Activated naive CD4-positive, alpha-beta T cell treated with anti-CD3 and anti-CD28 coated beads for 36 hours (primary cell): ENCODE measurements at places on chromosomes 1 and 21.

DNA sequence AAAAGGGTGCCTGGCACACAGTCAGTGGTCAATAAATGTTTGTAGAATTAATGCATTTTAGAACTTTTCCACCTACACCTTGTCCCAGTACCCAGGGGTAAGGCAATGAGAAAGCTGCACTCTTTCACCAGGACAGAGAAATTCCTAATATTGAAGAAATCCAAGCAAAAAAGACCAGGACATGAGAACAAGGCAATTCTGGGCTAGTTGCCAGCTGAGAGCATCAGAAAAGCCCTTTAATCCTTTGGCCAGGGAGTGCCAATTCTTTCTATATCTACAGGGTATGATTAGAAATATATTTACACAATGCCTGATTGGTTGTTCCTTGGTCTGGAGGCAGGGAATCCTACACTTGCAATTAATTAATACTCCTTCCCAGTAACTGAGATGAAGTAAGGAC, 492.4 kb upstream of the NFIA start:
- no peak for DNase-seq

DNA sequence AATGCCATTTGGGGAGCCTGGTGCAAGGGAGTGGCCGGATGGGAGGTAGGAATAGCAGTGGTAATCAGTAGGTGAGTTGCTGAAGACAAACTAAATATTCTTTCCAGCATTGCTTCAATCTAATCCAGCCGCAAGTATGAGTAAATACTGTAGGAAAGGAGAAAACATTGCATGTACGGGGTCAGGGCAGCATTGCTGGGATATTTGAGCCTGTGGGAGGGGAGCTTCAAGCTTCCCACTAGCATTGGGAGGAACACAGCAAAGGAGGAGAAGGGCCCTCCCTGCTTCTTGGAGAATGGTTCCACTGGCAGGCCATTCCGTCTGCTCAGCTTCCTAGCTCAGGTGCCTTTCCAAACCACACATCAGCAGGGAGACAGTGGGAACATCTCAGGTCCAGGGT, 15.2 kb downstream of the CAPN2 start:
- no peak for DNase-seq

DNA sequence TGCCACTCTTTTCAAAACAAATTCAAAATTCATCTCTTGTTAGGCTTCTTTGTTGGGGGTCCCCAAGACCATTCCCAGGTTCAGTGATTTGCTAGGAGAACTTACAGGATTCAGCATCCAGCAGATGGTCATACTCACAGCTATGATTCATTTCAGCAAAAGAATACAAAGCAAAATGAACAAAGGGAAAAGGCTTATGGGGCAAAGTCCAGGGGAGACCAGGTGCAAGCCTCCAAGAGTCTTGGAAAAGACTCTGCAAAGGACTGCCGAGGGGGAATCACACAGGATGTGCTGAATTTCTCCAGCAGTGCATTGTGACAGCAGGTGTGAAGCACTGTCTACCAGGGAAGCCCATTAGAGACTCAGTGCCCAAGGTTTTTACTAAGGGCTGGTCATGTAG, 7.3 kb downstream of the TRAF5 start:
- DNase-seq: no peak

DNA sequence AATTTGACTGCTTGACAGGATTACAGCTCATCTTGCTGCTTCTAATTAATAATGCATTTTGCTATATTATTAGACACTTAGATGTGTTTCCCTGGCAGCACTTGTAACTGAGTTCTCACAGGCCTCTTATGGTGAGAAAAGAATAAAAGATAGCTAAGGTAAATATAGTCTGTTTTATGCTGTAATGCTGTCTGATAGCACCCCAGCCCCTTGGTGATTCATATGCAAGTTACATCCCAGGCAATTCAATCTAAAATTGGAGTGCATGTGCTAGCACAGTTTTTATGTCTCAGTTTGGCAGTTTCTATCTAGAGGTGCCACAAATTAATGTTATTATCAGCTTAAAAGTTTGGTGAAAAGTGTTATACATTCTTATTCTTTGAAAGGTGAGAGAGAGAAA, 42.2 kb downstream of the RGS13 start:
- DNase-seq: no peak

DNA sequence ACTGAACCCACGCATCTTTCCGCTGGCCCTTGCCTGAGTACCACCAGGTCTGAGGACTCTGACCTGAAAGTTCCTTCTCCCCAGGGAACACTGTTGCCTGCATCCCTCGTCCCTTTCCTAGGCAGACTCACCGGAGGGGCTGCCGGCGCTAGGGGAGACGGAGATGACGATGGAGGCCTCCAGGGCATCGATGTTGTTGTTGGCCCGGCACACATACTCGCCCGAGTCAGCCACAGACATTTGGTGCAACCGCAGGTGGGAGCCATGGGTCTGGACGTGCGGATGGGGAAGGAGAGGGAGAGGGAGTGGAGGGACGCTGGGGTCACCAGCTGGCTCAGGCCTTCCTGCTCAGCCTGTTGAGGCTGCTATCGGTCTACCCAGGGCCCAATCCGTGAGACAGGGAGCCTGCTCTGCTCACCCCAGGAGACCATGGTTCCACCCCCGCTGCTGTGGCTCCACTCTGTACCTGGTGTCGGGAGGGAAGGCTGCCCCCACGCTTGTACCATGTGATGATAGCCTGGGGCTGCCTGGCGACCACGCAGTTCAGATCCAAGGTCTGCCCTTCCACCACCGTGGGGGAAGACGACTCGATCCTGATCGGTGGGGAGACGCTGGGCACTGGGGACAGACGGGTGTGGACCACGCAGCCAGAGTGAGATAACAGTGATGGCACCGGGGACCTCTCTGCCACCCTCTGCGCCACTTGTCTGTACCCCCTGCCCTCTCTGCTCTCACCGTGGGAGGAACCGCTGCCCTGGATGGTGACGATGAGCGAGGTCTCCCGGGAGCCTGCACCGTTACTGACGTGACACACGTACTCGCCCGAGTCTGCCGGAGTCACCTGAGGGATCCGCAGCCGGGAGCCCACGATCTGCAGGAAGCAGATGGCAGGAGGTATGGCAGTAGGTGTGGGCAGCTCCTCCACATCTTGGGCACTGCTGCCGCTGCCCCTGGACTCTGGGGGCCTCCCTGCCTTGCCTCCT, 35.4 kb downstream of the LDLRAD2 start:
- DNase-seq: no peak

- DNase-seq: no peak
Observed at GRCh38 chr1:84373436-84374141, 24.7 kb upstream of the DNASE2B start.

DNA sequence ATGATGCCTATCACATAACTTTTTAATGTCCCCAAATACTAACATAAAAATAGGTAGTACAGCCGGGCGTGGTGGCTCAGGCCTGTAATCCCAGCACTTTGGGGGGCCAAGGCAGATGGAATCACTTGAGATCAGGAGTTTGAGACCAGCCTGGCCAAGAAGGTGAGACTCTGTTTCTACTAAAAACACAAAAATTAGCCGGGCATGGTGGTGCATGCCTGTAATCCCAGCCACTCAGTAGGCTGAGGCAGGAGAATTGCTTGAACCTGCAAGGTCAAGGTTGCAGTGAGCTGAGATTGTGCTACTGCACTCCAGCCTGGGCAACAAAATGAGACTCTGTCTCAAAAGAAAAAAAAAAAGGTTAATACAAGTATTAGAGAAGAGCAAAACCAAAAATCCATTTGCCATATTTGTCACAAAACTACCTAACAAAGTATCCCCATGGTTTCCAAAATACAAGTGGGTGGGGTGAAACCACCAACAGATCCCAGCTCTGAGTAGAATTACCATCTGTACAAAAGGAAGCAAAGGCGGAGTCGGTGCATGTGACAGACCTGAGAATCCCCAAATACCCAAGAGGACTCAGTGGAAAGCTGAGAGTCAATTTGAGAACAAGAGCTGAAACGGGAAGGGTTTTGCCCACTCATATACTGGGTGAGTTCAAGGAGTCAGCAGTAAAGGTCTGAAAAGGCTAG, 113.2 kb downstream of the TOMM20 start:
- DNase-seq: peak; percentile 89

DNA sequence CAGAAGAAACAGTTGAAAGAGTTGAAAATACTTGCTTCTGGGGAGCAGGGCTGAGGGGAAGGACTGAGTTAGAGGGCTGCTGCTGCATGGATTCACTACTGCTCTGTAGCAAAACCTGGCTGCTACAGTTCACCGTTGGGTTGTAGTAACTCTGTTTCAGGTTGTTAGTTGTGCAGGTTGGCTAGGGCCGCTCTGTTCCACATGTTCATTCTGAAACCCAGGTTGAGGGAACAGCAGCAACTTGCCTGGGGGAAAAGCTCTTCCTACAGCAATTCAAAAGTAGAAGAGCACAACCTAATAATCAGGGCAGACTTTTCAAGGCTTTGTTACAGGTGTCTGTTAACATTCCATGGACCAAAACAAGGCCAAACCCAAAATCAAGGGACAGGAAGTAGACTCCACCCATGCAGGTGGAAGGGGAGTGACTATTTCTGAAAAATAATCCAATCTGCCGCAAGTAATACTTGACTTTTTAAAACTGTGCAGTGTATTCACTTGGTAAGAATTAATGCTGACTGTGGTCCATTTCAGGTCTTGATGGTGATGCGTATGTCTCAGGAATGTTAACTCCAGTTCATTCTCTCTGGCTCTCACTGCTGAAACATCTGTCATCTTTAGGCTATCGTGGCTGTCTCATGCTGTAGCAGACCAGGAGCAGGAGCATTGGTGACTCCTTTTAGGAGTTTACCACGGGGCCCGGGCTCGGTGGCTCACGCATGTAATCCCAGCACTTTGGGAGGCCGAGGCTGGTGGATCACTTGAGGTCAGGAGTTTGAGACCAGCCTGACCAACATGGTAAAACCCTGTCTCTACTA, 5.1 kb upstream of the PARK7 start:
- DNase-seq: no peak

DNA sequence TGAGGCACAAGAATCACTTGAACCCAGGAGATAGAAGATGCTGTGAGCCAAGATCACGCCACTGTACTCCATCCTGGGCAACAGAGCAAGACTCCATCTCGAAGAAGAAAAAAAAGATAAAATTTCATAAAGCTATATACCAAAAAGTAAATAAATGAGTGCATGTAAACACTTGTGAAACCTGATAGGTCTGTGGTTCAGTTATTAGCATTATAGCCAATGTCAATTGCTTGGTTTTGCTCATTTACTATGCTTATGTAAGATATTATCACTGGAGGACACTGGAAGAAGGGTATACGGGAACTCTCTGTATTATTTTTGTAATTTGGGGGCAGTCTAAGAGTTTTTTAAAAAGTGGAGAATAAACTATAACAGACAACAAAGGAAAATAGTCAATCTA, 17.7 kb upstream of the TAL1 start:
- no peak for DNase-seq

- no peak for DNase-seq
Observed at GRCh38 chr21:26801498-26801897, 43.7 kb downstream of the ADAMTS1 start.

- no peak for DNase-seq
Observed at GRCh38 chr1:207922554-207922953, 11.6 kb upstream of the CD34 start.

DNA sequence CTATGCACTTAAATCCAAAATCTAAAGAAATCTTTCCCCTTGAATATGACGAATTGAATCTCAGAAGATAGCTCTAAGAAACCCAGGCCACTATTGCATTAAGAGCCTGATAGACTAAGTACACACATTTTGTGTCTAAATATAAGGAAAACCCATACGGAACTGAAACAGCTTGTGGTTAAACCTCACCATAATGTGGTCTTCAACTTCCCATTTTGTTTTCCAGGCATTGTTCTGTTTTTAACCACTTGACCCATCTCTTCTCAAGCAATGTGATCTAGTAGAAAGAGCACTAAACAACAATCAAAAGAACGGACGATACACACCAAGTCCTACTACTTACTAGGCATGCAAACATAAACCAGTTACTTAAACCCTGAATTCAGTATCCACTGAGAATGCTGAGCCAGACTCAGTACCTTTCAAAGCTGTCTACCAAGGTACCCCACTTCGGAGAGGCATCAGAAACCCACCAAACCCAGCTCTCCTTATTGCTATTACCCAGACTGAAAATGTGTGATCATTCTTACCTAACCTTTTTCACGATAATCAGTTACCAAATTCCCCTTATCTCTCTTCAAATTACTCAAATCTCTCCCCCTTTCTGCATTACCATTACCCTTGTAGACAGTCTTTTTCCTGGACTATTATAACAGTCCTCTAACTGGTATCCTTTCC, 12.8 kb downstream of the OTUD7B start:
- DNase-seq: peak; percentile 31

DNA sequence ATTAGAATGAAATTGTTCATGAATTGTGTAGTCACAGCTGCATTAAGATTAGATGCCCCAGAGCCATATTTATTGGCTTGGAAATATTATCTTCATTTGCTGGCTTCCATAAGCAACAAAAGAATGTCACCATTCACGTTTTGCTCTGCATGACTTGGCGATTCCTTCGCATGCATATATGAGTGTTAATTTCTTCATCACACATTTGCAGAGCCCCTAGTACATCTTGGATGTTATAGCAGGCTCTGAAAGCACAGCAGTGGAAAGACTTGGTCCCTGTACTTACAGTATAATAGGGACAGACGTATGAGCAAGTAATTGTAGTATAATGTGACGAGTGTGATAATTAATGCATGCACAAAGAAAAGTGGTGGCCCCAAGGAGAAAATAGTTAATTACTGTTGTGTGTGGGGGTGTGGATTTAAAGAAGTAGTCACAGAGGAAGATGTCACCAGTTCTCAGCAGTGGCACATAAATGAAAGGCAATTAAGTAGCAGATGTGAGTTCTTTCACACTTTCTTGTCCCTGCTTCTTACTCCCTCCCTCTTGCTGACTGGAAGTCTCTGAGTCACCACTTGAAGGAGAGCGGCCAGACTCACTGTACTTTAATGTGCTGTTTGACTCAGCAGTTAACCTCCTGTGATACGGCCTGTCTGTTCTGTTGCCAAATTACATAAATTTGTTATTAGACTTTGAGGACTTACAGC, 21.0 kb downstream of the S100A10 start:
- peak; percentile 77 for DNase-seq

DNA sequence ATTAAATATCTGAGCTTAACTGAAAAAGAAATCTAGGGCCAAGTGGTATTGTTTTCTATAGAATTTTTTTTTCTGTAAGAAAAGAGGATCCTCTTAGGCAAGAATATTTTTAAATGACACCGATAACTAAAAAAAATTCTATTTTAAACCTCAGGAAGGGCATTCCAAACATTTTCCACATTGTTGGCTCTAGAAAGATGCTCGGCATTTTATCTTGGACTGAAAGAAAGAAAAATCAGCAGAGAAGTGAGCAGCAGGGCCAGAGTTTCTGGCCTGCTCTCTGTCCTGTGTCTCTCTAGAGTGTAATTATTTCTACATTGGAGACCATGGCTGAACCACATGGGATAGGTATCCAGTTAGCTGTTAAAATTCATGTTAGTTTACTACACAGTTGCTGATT, 192.5 kb upstream of the GREM2 start:
- no peak for DNase-seq

DNA sequence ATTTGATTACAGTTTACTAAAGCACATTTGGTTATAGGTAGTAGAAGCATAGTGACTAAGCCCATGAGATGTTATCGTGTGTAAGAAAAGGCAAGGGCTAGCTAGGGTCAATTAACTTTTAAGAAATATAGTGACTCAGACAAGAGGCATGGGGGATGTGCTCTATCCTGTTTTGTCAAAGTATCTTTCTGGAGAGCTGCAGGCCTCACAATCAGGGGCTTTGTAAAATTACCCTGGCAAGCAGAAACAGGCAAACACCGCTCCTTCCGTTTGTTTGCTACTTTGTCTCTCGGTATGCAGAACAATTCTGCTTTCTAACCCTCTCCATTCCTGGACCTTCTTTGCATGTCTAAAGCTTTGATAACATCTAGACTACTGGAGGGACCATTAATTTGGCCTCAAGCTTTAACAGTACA, 26.1 kb upstream of the ZNF697 start:
- DNase-seq: no peak
